ENCODE measurements at places on chromosomes 7 and 10. TPM values are rescaled to one million over a fixed set of nuclear protein-coding genes. Genes with fewer than 3 reads are reported as not detected.

DNA sequence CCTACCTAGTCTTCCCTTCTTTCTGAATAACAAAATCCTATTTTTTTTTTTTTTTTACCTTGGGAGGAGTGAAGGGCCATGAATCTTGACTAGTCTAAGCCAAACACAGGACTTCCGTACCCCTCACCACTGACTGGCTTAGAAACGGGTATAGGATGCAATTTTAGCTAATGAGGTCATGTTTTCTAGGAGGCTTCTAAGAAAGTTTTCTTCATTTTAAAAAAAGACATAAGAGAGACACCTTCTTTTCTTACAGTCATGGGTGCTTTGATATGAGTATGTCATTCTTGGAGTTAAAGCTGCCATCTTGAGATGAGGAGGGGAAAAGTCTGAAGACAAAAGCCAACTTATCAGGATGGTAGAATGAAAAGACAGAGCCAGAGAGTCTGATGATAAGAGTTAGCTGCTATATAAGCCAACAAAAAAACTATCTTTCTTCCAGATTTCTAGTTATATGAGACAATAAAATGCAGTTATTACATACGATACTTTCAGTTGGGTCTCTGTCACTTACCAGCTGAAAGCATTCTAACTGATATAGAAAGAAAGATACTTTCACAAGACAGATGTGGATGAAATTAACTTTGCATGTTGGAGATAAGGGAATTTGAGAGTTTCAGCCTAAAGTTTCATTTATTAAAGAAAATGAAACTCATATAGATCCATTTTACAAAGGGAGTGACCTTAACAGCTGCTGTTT lies 34.0 kb downstream of the ZNF438 start:
- no peak for DNase-seq
- no peaks in the 10 kb centered on the region for H3K36me3 ChIP-seq
- no peak overlapping the region for H3K4me3 ChIP-seq
- H3K4me1 ChIP-seq = 0 out of 2 replicates have a peak, but pooled peaks cover 5% of the 10 kb centered on the region

The OPN1SW gene
- not detected for total RNA-seq

GRCh38 chr10:104020020-104020419 lies 53.1 kb downstream of the SLK start:
- H3K27me3 ChIP-seq = no peaks in the 10 kb centered on the region
- H3K4me3 ChIP-seq = no peak overlapping the region
- H3K27ac ChIP-seq = no peak overlapping the region
- H3K36me3 ChIP-seq = peaks cover 48% of the 10 kb centered on the region
- H3K4me1 ChIP-seq = no peaks in the 10 kb centered on the region
- DNase-seq = no peak

DNA sequence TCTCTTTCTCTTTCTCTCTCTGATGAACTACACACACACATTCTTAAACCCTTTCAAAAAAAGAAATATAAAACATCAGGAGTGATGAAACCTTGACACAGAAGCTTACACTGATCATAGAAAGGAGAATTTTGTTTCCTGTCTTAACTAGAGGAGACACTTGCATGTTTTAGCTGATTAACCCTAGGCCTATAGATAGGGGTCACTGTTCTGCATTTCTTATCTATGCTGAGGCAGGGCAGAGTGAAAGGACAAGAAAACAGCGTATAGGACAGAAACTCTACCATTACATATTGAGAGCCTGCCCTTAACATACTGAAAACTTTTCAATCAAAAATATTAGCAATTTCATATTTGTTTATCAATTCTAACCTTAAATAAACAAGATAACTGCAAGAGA lies 680.6 kb upstream of the MBL2 start:
- no peak overlapping the region for H3K27ac ChIP-seq
- H3K36me3 ChIP-seq = no peaks in the 10 kb centered on the region
- DNase-seq = peak; percentile 5

DNA sequence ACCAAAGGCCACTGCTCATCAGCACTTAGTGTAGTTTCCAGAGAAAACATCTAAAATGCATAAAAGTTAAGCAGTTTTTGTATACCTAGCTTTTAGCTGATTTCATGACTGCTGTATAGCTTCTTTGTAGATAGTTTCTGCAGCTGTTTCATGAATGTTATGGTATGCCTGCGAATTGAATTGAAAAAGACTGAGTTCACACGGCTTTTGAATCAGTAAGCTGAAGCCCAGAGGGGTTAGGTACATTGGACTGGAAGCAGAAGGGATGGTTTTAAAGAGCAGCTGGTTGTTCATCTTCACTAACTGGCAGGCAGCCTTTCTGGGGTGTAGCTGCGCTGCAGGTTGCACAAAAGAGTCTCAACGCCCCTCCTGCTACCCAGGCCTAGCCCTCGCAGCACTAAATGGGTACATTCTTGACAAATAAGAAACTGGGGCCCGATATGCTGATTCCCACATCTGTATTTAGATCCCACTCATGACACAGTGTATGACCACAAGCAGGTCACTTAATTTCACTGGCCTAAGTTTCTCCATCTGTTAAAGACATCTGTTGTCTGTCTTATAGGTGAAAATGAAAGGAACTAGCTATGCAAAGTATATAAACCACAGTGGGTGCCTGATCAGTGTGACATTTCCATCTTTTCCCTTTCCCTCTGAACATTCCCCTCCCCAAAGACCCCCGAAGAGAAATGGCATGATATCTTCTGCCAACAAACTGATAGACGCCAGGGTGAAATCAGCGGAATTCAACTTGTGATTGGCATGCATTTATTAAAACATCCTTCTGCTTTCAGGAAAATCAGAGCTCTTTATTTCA lies 85.9 kb upstream of the AGBL3 start:
- H3K4me3 ChIP-seq = peak overlapping the region; percentile 67
- H3K27me3 ChIP-seq = no peaks in the 10 kb centered on the region
- peak overlapping the region; percentile 98 for H3K27ac ChIP-seq
- no peak for DNase-seq

DNA sequence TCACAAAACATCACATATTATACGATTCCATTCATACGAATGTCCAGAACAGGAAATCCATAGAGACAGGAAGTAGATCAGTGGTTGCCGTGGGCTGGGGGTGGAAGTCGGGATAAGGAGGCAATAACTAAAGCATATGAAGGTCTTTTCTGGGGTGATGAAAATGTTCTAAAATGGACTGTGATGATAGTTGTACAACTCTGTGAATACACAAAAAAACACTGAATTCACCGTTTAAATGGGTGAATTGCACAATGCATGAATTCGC lies 3.2 kb upstream of the INSIG1 start:
- H3K4me1 ChIP-seq = no peaks in the 10 kb centered on the region
- no peak for DNase-seq
- peaks cover 1% of the 10 kb centered on the region for H3K27me3 ChIP-seq
- H3K36me3 ChIP-seq = no peaks in the 10 kb centered on the region
- no peak overlapping the region for H3K4me3 ChIP-seq
- H3K27ac ChIP-seq = no peak overlapping the region

DNA sequence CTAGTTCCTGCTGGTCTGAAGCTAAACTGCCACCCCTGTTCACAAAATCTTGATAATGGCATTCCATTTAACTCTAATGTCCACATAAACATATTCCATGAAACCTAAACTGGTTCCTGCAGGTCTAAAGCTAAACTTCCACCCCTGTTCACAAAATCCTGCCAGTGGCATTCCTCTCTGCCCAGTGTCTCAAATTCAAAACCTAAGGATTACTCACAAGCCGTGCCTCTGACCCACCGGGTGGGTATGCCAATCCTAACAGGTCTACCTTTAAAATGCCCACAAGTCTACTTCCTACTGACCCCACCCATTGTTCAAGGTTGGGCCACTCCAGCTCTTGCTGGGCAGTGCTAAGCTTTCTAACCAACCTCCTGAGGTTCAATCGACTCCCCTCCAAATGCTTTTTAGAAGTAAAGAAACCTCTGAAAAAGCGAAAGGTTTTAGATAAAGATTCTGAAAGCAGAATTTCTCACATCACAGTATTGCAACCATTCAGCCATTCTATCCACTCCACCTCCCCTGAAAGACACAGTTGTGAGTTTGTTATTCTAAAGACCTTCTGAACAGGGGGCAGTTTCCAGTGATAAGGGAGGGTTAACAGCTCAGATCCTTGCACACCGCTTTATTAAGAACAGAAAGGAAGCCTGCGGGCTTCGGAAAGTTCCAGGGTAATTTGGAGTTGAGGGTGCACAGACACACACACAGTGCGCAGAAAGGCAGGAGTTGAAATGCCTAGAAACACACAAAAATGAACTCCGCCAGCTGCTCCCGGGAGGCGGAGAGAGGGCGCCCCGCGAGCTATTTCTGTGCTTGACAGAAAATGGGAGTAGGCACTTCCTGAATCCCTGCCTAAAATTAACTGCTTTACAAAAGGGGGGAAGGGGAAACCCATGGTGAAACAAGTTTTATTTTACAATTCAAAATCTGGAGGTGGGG lies 87.7 kb downstream of the TNS3 start:
- no peaks in the 10 kb centered on the region for H3K27me3 ChIP-seq
- peaks cover 55% of the 10 kb centered on the region for H3K4me1 ChIP-seq
- no peak overlapping the region for H3K4me3 ChIP-seq
- DNase-seq = no peak
- peaks cover 18% of the 10 kb centered on the region for H3K36me3 ChIP-seq
- H3K27ac ChIP-seq = no peak overlapping the region

DNA sequence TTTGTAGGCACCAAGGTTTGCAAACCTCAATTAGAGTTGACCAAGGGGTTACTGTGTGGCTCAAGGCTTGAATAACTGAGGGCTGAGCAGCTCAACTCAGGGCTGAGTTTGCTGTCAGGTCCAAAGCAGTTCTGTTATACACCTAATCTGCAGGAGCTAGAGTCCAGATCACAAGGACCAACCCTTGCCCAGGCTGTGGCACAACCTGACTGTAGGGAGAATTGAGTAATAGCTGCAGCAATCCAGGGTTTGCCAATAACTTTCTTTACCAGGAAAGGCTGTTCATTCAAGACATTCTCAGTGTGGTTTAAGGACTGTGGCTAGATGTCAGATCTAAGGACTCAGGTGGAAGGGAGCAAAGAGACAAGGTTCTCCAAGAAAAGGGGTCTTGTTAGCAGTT lies 115.6 kb upstream of the IMMP2L start:
- no peak overlapping the region for H3K27ac ChIP-seq
- H3K4me3 ChIP-seq = no peak overlapping the region
- no peaks in the 10 kb centered on the region for H3K36me3 ChIP-seq
- no peaks in the 10 kb centered on the region for H3K4me1 ChIP-seq
- no peak for DNase-seq
